ENCODE measurements at places on chromosomes 6 and 20.

- no peak for DNase-seq
Observed at GRCh38 chr6:39806278-39806677, 14.1 kb downstream of the DAAM2 start.

GRCh38 chr20:38073307-38074071 is 39.9 kb downstream of the RPRD1B start:
- peak; percentile 8 for DNase-seq

- DNase-seq: no peak
Observed at GRCh38 chr6:87661503-87661902, 40.5 kb downstream of the AKIRIN2 start.

DNA sequence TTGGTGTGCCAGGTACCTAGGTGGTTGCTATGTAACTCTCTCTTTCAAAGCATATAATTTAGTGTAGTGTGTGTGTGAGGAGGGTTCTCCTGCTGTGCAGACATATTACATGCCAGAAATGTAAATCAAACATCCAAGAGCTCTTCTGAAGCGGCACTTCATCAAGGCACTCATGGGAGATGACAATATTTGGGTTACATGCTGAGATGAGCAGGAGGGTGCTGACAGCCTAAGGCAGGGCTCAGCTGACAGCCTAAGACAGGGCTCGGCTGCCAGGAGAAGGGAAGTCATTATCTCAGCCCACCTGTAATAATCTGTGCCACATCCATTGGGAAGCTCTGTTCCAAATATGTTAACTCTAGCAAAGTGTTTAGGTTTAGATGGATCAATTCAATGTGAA is 39.1 kb downstream of the ADGRF5 start:
- DNase-seq: peak; percentile 93

- DNase-seq: no peak
Observed at GRCh38 chr6:151901009-151901411, 93.5 kb downstream of the ESR1 start.

DNA sequence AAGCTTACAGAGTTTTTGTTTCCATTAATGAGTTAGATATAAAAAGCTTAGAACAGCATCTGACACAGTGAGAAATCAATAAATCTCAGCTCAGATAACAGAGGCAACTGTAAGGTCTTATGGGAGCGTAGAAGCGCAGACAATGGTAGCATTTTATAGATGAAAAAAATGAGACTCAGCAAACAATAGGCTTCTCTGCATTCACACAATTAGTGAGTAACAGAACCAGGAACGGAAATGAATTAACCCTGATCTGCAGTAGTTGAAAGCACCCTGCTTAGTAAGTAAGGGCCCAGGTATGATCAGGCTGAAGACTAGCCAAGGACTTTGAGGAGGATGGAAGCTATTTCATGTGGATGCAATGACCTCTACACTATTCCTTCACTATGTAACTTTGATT is 147.2 kb upstream of the EYA4 start:
- no peak for DNase-seq

DNA sequence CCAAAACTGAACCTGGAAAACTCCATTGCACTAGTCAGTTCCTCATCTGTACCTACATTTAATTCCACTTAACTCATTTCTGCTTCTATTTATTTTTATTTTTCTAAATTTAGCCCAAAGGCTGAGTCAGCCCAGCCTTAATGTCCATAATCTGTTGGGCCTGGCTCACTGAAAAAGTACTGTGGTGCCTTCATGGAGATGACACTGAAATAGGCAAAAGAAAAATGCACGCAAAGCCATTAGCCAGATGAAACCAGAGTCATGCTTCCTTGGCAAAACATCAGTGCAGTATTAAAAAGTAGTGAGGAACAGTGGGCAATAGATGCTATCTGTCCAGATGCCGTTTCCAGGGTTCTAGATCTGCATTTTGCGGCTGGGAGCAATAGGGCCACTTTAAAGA is 14.7 kb upstream of the PLCB4 start:
- DNase-seq: no peak

GRCh38 chr6:24313251-24314141 is 44.4 kb downstream of the DCDC2 start:
- no peak for DNase-seq

DNA sequence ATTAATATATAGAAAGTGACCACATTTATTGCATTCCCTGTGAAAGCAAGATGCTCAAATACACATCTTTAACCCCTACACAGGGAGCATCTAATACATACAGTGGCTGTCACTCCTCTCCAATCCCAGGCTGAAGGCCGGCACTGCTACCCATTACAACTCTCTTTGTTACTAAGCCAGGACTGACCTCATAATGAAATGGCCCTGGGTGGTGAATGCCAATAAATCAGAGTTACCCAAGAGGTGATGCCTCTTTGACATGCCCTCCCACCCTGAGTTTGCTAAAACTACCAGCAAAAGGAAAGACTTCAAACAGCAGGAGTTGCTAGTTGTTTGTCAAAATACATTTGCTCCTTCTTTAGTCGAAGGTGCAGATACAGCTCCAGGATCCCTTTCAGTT is 214.2 kb downstream of the FOXA2 start:
- DNase-seq: no peak

DNA sequence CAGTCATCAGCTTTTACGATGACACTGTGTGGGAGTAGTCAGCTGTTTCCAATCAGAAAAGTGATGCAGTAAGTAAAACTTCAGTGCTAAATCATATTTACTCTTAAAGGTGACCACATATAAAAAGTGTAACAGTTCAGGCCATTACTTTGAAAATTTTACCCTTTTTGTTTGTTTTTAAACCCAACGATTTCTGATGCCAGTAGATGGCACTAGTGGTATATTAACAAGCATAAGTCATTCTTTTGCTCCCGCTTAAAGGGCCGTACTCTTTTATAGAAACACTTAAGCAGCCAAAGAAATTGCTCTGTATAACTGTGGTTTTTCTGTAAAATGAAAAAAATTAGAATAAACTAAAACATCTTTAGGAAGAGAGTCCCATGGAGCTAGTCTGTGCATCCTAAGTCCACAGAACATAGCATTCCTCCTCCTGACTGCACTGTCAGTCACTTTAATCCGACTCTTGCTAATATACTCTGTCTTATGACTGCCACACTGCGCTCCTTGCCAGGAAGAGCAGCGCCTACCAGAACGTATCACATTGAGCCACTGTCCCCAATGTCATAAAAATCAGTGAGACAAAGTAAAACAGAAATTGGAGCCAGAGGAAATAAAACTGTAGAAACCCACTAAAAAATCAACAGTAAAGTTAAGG is 25.0 kb downstream of the HEBP2 start:
- peak; percentile 63 for DNase-seq

DNA sequence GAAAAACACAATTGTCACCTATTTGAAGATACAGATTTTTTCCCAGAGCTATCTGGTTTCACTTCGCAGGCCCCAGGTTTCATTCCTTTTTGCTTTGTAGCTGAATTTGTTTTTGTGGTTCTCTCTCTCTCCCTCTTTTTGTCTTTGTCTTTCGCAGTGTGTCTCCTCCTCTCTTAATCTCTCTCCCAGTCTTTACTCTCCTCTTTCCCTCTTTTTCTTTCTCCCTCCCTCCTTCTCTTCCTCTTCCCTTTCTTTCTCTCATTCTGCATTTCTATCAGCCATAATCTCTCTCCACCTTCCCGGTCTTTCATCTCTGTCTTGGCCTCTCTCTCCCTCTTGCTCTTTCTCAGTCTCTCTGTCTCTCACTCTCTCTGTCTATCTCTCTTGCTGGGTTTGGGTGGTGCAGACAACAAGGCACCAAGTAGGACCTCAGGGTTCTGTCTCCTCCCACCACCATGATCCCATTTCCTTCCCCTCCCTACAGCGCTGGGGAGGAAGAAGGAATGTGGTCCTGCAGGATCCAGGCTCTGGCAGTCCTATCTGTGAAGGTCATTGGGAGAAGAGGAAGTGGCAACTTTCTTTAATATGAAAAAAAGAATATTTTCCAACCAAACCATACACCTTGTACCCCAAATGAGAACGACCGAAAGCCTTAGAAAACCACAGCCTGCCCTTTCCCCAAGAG is 63.2 kb downstream of the BANF2 start:
- no peak for DNase-seq

DNA sequence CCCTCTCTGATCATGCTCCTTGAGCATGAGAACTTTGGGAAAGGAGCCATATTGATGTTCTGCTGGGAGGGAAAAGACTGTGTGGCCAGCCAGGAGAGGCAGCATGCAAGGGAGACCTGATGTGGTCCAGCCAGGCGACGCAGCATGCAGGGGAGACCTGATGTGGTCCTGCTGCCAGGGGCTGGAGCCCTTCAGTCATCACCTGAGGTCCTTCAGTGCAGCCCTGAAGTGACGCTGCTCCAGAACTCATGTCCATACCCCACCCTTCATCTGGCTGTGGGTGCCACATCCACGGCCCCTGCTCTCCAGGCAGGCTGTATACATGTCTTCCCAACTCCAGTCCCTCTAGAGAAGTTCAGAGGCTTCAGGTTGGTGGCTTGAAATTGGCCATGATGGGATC is 134.4 kb downstream of the ERMARD start:
- DNase-seq: no peak

Data from NCI-H510A treated with DMSO at 0.1 percent for 48 hours (cell line).